EL (cell line): ENCODE measurements at places on chromosomes 12 and 14.

DNA sequence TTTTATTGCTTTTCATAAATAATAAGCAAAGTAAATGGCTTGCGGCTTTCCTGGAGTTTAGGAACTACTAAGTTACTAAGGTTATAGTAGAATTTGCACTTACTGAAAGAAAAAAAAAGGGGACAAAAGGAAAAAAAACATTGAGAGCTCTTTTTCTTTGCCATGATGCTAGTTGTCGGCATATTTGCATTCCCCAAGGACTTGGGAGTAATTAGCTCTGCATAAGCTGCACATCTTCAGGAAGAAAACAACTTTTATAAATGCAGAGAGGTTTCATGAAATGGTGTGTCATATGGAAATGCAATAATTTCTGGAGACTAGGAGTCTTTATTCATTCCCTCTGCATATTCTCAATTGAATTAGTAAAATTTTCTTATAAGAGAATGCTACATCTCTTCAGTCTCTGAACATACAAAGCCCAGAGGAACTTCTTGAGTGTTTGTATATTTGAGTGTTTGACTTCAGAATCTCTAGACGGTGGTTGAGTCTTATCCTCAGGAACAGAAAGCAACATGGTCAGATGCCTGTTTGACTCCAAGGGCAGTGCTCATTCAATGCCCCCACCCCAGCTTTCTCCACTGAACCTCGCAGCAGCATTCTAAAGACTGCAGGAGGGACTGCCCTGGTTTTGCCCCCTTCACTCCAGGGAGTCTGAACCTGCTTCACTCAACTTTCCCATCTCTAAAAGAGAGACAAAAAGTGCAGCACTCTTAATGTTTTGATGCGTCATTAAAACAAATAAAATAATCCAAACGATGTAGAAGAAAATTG is 158.9 kb upstream of the EEA1 start:
- no peak for DNase-seq

GRCh38 chr12:31117203-31118011 is 43.7 kb downstream of the DDX11 start:
- peak; percentile 24 for DNase-seq

GRCh38 chr14:71465316-71465715 is 466.9 kb upstream of the RGS6 start:
- peak; percentile 46 for DNase-seq

GRCh38 chr14:61860294-61860918 is 98.2 kb downstream of the SNAPC1 start:
- peak; percentile 47 for DNase-seq

- no peak for DNase-seq
Observed at GRCh38 chr14:68782091-68782981, 10.5 kb downstream of the ZFP36L1 start.
